ENCODE measurements at places on chromosomes 2 and 18.
A peak's percentile ranks its signal among the peaks of the same experiment; 100 is the strongest.

DNA sequence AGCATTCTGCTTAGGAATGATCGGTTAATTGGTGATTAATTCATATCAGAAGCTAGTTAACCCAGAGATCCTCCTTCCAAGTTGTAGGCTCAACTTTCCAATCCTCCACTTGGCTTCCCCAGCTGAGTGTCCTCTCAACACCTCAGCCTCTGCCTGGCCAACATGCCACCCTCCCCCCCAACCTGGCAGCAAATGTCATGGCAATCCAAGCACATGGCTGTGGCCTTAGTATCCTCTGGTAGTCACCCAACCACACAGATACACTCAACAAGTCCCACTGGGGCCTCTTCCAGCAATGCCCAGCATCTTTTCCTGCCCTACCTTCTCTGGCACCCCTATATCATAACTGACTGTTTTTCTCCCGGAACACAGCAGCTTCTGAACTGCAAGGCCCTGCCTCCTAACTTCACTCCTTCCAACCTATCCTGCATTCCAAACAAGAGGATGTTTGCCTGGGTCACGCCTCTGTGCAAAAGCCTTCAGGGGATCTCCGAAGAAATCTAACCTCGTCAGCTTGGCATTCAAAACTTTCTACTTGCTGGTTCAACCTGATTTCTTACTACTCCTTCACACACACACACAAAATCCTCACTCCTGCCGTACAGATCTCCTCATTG lies 195.0 kb downstream of the CYP26B1 start:
- DNase-seq: no peak

DNA sequence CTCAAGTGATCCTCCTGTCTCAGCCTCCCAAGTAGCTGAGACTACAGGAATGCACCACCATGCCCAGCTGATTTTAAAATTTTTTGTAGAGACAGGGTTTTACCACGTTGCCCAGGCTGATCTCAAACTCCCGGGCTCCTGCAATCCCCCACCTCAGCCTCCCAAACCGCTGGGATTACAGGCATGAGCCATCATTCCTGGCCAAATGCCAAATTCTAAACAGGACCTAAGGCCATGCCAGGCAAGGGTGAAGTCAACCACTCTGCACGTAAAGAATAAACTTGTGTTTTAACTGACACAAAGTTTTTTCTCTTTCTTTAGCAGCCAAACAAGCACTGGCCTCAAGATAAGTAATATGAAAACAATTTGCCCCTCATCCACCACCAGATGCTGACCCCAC lies 37.4 kb upstream of the SATB2 start:
- no peak for DNase-seq

DNA sequence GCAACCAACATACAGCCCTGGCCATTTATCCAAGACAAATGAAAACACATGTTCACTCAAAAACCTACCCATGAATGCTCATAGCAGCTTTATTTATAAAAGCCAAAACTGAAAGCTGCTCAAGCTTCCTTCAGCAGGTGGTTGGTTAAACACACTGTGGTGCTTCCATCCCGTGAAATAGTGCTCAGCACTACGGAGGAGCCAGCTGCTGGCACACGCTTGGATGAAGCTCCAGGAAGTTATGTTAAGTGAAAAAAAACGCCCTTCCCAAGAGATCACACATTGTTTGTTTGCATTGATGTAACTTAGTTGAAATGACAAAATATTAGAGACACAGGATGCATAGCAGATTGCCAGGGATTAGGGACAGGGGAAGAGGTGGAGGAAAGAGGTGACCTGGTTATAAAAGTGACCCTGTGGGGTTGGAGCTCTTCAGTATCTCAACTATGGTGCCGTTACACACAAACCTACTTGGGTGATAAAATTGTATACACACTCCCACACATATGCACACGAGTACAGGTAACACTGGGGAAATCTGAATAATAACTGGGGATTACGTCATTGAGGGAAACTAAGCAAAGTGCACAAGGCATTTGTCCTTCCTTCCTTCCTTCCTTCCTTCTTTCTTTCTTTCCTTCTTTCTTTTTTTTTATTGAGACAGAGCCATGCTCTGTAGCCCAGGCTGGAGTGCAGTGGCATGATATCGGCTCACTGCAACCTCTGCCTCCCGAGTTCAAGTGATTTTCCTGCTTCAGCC lies 6.2 kb upstream of the ALPG start:
- DNase-seq: no peak

DNA sequence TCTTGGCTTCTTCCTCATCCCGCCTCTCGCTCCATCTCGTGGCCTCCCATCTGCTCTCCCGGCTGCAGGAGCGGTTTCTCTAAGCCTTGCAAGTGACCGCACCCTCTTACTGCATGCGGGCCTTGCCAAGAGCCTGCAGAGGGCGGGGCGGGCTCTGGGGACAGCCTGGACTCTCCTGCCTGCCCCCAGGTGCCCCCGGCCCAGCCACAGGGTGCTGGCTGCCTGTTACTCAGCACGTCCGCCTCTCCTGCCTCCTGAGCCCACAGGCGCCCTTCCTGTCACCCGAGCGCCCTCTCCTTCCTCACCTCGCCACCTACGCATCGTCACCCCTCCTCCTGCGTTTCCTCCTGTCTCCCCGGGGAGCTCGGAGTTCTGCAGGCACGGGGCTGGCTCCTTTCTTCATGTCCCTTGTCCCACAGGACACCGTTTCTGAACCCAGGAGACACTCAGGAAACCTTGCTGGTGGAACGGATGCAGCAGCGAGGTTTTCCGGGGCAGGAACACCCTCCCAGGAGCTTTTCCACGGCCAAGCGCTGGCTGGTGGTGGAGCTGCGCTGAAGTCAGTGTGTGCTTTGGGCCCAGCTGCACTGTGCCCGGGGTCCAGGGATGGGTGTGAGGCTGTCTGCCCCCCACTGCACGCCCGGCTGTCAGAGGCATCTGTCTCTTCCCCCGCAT lies 28.5 kb downstream of the HPCAL1 start:
- DNase-seq: peak; percentile 66

DNA sequence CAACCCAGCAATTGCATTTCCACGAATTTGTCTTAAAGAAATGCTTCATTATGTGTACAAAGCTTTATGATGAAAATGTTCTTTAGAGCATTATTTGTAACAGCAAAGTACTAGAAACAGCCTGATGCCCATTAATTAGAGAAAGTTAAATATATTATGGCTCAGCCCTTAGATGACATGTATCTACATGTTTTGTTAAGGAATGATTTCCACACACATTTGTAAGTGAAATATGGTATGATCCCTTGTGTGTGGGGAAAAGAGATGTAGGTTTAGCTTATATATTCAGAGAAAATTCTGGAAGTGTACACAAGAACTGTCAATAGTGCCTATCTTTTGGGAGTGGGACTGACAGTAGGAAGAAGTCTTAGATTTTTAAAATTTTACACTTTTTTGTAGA lies 3.8 kb upstream of the PTPN4 start:
- no peak for DNase-seq

DNA sequence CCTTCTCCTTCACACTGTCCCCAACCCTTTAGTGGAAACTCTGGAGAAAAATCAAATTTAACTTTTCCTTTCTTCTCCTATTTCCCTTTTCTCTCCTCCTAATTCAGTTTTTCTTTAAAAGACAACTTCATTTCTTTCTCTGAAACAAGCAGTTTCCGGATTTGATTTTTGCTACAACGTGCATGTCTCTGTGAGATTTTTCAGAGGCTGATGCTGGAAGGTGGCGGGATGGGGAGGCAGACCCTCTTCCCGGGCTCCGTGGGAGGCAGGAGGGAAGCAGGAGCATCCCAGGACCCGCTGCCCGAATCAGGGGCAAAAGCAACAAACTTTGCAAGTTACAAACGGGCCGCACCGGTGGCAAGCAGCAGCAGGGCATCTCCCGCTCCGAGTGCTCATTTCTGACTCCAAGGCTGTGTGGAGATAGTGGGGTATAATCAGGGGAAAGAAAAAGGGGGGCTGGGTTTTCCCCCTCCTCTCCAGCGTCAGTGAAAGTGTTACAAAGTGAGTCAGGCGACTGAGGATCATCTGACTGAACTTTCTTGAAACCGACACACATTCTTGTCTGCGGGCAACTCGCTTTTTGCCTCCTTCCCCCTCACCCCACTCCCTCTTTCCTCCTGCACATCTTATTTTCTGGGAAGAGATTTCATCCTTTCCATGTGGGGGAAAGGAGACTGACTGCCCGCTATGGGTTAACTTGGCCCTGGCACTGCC lies 6.4 kb downstream of the ZEB2 start:
- DNase-seq: peak; percentile 18

GRCh38 chr2:165952085-165952484 lies 1.5 kb downstream of the TTC21B start:
- no peak for DNase-seq

GRCh38 chr2:192437653-192438052 lies 242.9 kb upstream of the TMEFF2 start:
- no peak for DNase-seq

DNA sequence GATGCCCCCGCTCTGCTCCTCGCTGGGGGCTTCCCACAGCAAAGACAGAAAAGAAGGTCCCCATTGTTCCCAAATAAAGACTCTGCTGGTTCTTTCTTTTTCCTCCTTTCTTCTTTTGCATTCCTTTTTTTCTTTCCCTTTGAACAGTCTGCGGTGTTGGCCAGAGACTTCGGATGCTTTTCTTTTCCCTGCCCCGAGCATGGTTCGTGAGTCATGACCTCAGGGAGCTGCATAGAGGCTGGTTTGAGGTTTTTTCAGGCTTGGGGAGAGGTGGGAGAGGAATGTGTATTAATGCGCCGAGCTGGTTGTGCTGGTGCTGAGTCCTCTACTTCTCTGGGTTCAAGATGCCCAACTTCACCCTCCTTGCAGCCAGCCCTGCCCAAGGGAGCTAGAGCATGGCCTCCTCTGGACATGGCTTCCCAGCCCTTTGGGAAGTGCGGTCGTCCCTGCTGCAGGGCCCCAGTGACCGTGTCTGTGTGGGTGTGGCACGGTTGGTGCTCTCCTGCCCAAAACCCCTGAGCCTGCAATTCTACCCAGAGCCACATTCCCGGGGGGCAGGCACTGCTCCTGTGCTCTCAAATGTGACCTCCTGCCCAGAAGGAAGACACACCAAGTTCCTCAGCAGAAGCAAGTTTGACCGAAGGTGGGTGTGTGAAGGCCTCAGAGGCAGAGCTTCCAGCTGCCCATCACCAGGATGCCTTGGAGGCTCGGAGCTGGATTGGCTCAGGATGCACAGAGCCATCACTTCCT lies 9.0 kb upstream of the ARHGEF4 start:
- no peak for DNase-seq

DNA sequence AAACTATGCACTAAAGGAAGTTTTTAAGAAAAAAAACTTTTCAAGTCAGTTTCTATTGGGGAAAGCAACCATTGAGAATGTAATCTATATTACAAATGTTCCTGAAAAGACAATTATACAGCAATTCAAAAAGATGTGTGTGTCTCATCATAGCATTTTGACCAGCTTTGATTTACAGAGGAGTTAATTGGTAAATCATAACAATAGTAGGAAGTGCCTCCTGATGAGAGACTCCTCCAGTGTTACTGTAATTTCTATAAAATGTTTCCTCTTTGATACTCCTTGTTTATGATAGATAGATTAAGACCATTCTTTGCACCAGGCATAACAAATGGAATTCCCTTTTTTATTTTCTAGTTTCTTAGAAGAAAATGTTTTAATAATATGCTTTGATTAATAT lies 249.9 kb downstream of the CALCRL start:
- DNase-seq: no peak

- no peak for DNase-seq
Observed at GRCh38 chr2:128486640-128487375, 168.1 kb upstream of the HS6ST1 start.

All from psoas muscle (tissue), 8 donors.